ENCODE measurements at places on chromosomes 5 and 9. TPM values are rescaled to one million over a fixed set of nuclear protein-coding genes. Genes with fewer than 3 reads are reported as not detected.

DNA sequence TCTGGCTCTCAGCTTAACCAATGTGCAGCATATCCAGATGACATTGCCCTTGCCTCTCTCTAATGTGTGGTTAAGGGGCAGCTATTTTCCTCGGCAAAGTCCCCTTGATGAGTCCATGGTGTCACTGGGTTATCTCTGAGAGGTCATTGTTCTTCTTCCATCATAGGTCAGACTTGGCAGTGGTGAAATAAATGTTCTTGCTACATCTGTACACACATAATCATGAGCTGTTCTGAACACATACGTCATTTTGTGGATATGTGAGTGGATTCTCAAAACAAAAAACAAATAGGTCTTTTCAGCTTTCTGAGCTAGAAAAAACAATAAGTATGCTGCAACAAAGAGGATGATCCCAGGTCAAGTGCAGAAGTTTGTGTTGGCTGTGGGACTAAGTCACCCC, 134.7 kb upstream of the PTPN3 start:
- DNase-seq, result no peak

COL15A1 gene
- 0.40 TPM for total RNA-seq

- DNase-seq, result no peak
These were observed 378.5 kb downstream of the MLLT3 start for GRCh38 chr9:20243841-20244240.

FAM78A gene
- 0.76 TPM for total RNA-seq

DNA sequence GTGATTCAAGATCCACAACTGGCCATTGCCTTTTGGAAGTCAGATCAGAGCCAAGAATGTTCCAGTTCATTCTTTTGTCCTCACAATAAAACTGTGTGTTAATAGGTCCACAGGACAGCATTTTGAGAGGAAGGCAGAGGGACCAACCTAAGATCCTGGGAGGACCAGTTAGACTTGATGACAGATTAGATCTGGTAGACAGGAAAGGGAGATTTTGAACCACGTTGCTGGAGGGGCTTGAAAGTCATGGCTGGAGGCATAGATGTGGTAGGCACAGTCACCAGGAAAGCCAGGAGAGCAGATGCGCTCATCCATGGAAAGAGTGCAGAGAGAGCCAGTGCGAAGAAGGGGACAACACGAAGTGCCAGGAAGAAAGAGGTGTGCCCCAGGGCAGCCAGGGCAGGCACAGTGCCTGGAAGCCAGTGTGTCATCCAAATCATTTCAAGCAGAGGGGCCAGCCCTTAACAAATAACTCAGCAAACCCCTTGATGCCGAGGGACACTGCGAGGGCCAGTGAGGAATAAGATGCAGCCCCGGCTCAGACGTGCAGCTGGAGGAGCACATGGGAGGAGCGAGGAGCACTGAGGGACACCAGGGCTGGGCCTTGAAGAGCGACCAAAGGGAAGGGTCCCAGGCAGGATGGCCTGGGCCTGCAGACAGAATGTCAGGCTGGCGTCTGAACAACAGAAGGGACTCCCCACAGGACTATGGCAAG, 12.8 kb upstream of the SLC2A8 start:
- DNase-seq, result no peak

NPDC1 gene
- total RNA-seq, result 175 TPM

DNA sequence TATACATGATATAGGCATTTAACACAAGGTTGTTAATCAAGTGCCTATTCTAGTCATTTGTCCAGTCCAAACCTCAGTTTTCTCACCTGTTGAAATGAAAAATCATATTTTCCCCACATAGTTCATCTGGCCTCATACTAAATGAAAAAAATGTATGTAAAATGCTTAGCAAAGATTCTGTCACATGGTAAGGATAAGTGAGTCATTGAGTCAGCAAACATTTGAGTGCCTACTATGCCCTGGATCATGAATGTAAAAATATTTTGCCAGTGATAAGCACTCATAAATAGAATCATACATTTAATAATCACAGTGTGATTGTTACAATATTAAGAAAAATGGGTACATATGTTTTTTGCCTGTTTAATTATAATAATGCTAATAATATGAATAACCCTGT, 181.2 kb upstream of the PAPPA start:
- no peak for DNase-seq

FAM151B gene
- total RNA-seq, result 2.6 TPM

- no peak for DNase-seq
These were observed 243.7 kb downstream of the SEMA5A start for GRCh38 chr5:9302218-9302617.

KLF4 gene
- total RNA-seq, result 2.3 TPM

DNA sequence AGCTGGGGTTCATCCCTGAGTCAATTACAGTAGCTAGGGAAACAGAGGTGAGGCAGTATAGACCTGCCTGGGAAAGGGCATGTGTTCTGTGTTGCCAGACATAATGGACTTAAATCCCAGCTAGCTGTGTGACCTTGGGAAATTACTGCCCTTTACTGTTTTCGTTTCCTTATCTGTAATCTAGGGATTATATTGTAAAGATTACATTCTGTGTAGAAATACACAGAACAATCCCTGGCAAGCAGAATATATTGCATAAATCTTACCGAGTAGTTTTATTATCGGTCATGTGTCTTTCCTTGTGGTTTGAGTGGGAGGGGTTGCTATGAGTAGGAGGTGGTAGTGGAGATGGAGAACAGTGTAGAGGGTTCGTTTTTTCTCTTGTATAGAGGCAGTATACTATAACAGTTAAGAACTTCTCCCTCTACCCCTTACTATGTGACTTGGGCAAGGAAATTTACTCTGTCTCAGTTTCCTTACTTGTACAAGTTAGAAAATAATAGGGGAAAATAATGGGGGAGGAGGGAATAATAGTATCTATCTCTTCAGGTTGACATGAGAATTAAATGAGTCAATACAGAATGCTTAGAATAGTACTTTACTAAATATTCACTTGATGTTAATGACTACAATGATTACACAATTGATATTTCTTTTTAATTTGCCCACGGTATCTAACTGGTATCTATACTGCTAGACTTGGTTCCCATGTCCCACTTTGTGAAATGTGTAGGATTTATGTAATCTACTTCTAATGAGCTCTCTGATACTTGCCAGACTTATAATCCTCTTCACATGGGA, 7.1 kb upstream of the DMXL1 start:
- no peak for DNase-seq

DNA sequence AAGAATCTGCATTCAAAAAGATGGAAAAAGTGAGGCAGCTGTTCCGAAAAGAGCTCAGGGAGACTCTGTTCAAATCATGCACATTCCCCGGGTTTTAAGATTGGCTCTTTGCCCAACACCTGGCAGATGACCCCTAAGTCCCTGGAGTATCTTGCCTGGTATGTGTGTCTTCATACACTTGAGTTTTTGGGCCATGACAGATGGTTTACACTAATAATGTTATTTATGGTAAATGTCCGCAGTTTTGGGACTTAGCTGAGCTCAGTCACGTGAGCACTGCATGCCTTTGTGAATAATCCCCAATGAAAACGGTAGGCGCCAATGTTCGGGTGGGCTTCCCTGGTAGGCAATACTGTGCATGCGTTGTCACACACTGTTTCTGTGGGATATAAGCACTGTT, 316.1 kb downstream of the PRDM9 start:
- no peak for DNase-seq

DNA sequence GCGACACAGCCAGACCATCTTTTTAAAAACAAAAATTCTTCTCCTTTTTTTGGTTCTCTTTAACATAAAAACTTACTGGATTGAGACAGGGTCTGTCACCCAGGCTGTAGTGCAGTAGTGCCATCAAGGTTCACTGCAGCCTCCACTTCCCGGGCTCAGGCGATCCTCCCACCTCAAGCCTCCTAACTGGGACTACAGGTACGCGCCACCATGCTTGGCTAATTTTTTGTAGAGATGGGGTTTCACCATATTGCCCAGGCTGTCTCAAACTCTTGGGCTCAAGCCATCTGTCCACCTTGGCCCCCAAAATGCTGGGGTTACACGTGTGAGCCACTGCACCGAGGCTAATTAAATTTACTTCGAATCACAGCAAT, 13.8 kb downstream of the HNRNPK start:
- DNase-seq, result no peak

DNA sequence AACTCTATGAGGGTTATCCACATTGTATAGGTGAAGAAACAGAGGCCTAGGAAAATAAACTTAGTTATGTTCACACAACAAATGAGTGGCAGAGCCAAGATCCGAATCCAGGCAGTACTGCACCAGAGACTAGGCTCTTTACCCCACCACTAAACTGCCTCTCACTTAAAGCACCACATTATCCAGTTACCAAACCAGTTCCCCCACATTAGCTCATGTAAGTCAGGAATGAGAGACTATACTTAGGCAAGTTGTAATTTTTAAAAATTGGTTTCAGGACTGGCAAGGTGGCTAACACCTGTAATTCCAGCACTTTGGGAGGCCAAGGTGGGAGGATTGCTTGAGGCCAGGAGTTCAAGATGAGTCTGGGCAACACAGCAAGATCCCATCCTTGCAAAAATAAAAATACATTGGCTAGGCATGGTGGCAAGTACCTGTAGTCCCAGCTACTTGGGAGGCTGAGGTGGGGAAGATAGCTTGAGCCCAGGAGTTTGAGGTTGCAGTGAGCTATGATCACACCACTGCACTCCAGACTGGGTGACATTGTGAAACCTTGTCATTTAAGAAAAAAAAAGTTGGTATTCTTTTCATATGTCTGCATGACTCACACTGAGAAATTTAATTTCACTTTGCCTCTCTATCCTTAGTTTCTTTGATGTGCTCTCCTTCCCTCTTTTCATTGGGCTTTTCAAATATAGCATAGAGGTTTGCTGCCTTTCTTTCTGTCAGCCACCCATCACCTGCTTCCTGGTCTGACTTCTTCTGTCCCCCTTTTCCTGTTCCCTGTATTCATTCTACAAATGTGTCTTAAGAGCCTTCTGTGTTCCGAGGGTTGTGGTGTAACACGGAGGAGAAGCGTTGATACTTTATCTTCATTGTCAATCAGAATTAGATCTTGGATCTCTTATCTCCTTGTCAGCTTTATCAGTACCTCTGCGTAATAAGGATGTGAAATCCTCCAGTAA, 64.7 kb downstream of the ERMP1 start:
- no peak for DNase-seq

DNA sequence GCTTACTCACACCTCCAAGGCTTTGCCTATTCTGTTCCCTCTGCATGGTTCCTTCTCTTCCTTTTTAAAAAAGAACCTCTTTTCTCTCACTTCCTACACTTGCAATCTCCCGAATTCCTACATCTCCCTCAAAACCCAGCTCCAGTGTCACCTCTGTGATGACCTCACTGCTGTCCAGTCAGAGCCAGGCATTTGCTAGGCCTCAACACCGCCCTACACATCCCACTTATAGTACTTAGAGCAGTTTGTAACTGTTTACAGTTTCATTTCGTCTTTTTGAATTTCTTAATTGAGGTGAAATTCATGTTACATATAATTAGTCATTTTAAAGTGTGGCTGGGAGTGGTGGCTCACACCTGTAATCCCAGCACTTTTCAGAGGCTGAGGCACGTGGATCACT, 30.8 kb downstream of the CD14 start:
- DNase-seq, result no peak

CCL21 gene
- total RNA-seq, result not detected

DNA sequence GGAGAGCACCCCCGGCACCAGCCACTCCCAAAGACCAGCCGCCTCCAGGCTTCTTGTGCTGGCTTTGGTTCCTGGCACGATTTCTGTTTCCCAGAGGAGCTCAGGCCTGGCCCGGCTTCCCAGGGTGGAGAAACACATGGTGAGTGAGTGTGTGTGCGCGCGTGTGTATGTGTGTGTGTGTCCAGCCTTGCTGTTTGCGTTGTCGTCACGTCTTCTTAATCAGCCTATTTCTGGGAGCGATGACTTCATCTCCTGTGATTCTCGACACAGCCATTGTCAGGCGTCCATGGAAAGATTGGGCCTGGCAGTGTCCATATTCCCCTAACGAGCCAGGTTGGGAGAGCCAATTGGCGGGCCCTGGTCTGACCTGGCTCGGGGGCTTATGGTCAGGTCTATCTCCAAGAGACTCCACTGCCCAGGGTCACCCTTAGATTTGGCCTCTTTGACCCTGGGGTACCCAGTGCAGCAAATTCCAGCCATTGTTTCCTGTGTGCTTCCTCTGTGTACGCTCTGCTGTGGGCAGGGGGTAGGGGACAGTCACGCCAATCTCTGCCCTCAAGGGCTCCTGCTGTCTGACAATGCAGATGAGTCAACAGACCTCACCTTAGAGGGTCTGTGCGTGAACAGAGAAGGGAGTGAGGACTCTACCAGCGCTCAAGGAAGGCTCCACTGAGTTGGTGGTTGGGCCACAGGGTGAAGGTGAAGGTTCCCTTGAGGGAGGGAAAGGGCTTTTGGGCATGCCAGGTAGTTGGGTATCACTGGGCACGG, 73.8 kb downstream of the DAB2IP start:
- DNase-seq, result peak; percentile 98
